ENCODE measurements at places on chromosomes 4 and X.

DNA sequence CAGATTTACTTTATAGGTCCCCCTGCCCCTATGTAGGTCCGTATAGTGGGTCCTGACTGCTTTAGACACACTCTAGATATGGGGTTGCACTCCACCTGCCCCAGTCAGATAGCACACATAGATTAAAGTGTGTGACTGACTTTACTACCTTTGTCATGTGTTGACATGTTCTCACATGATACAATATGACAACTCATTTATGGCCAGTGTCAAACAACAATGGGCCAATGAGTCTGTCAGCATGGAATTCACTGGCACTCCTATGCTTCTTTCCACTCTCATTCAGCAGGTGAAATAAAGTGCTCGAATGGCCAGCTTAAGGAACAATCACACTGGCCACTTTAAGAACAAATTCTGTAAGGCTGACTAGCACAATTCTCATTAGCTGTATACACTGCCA is 23.8 kb upstream of the FMR1NB start:
- DNase-seq = no peak

DNA sequence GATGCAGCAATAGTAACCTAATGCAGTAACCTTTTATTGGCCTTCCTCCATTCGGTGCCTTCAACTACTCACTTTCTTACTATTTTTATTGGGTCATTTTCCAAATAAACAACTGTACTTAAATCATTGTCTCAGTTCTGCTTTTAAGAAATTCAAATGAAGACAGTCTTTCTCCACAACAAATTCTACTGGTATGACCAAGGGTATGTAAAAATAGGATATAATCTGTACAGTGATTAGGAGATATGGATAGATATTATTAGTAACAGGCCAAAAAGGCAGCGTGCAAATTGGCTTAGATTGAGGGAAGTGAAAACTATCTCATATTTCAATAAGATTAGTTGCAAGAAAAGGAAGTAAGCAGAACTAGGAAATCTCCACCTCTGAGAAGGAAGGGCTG is 177.4 kb upstream of the PPP1R2C start:
- DNase-seq = no peak

DNA sequence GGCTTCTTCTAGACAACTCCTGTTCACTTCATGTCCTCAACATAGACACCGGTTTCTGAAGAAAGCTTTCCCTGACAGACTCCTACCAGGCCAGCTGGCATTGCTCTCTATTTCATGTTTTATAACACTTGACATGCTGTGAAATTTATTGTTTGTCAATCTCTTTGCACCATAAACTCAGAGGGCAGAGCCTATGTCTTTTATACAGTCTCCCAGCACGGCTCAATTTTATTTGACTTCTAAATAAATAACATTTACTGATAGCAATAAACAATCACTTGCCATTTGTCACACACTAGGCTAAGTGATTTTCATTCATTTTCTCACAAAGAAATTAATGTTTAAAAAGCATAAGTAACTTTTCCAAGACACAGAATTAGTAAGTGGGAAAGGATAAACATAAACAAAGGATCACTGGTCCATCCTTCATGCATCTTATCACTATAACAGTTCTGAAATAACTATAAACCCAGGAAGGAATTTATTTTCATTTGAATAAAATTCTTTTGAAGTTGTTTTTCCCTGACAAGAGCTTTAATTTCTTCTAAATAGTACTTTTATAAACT is 577.6 kb downstream of the TECRL start:
- DNase-seq = no peak

GRCh38 chr4:40056716-40057585 is at the start of gene N4BP2:
N4BP2 (plus strand) TSS chr4:40056850; CDS start chr4:40097341, 40,491 bp downstream.
- peak; percentile 85 for DNase-seq

DNA sequence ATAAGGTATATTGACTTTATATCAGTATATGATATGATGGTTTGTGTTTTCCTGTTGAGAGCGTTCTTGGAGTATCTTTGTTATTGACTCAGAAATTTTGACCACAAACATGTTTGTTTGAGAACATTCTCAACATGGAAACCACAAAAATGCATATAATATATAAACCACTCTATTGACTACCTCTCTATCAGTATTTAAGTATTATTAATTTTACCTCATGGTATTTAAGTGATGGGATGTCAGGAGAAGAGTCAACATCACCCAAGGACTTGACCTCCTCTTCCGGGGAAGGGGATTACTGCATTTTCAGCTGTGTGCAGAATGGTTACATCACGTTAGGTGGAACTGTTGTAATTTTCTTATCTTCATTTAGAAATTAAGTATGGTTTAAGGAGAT is 54.3 kb upstream of the PUDP start:
- DNase-seq = no peak

DNA sequence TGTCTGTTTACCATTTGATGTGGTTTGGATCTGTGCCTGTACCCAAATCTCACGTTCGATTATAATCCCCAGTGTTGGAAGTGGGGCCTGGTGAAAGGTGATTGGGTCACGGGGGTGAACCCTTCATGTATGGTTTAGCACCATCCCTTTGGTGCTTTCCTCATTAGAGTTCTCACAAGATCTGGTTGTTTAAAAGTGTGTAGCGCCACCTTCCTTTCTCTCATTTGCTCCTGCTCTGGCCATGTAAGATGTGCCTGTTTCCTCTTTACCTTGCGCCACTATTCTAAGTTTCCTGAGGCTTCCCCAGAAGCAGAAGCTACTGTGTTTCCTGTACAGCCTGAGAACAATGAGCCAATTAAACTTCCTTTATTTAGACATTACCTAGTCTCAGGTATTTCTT is 610.7 kb upstream of the ADGRL3 start:
- DNase-seq = no peak

DNA sequence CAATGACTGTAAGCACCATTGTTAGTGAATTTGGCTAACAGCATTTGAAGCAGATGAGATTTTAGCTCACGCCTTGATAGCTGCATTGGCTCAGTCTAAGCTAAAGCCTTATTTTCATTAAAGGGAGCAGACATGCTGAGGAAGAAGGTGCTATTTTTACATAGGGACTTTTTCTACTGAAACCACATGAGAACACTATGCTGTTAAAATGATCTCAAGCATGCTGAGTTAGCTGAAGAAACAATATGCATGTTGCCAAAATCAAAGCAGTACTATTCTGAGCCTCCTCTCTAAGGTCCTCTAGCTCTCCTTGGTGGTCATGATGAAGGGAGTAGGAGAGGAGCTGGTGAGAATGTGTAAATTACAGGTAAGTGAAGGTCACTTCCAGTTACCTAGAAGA is 134.4 kb upstream of the JADE1 start:
- DNase-seq = no peak

- no peak for DNase-seq
These were observed 33.8 kb downstream of the F8 start for GRCh38 chrX:154988719-154989118.

- no peak for DNase-seq
These were observed 9.9 kb downstream of the ZNF157 start for GRCh38 chrX:47380268-47380667.

- DNase-seq = no peak
These were observed 68.3 kb downstream of the AFAP1 start for GRCh38 chr4:7871356-7871755.

DNA sequence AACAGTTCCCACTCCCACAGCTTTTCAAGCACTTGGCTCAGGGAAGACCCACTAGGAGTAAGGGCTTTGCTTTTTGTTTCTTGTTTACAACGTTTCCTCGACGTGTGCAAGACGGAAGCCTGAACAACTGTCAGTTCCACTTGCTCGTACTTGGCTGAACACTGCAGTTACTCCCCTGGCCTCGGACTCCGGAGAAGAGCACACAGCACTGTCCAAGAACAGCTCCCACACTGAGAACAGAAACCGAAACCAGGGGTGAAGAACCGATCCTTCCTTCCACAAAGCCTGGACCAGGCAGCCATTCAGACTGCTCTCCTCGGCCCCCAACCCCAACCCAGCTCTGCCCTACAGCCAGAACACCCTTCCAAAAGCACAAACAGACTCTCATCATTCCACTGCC is 25.5 kb downstream of the IRF2 start:
- peak; percentile 85 for DNase-seq

DNA sequence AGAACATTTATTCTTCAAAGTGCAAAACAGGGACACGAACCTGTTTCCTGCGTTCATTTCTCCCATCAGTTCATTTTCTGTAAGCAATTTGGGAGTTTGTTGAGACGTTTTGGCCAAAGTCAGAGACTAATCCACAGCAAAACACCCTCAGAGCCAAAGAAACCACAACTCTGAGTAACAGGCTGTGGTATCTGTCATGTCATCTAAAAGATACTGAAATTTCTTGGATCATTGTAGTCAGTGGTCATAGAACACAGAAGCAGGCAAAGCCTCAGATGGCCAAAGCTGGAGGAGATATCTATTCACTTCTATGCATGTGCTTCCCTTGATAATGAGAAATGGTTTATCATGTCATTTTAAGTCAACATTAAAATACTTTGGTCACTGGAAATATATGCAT is 485.6 kb upstream of the GALNT7 start:
- DNase-seq = no peak

- no peak for DNase-seq
These were observed 68.7 kb downstream of the SORCS2 start for GRCh38 chr4:7261087-7261486.

DNA sequence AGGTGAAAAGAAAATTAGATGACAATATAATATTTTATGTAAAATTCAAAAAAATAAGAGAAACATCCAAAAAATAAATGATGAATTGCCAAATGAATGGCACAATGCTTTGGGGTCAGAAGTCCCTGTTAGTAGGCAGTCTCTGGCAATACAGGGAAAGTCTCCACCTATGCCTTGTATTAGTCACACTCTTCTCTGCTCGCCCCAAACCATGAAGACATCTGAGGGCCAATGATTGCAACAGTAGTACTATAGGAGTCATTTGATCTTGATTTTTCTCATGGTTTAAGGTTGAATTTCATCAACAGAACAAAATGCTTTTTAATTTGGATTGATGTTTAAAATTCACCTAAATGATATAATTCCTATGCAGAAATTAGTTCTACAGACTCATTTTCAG is 3.9 kb upstream of the PRSS12 start:
- DNase-seq = no peak

DNA sequence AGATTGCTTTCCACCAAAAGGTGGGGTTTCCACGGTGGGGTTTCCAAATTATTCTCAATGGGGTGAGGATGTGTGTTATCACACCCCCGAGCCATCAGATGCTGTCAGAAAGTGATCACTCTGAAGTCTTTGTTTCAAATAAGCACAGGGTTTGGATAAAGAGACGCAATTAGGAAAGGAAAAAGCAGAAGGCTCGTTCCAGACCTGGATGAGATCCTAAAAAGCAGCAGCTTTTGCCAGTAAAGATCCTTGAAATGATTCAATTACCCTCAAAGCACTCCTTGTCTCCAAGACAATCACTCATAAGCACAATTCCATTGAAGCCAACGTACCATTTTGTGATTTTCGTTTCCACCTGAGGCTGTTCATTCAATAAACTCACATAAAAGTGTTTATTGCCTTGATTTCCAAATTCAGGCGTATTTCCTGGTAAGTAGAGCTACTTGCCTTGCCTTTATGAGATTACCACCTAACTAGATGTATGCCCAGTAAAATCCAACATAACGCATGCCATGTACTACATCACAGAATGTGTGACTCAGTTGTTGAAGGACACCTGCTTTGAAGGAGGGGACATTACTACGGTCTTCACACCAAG is 5.2 kb downstream of the F11 start:
- DNase-seq = no peak

DNA sequence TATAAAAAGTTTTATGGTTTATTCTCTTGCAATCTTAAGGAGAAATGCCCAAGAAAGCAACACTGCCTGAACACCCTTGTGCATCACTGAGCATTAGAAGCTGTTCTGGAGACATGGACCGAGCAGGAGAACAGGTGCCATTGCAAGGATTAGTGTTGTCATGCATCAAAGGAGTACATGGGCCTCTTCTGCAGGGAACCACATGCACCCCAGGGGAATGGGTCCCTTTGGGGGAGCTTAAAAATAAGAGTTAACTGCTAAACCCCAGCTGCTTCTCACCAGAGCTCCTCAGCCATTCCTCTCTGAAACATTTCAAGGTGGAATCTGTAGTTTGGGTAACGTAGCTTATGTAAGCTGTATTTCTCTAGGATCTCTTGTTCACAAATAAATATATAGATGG is 353.0 kb upstream of the SLC7A11 start:
- DNase-seq = no peak

DNA sequence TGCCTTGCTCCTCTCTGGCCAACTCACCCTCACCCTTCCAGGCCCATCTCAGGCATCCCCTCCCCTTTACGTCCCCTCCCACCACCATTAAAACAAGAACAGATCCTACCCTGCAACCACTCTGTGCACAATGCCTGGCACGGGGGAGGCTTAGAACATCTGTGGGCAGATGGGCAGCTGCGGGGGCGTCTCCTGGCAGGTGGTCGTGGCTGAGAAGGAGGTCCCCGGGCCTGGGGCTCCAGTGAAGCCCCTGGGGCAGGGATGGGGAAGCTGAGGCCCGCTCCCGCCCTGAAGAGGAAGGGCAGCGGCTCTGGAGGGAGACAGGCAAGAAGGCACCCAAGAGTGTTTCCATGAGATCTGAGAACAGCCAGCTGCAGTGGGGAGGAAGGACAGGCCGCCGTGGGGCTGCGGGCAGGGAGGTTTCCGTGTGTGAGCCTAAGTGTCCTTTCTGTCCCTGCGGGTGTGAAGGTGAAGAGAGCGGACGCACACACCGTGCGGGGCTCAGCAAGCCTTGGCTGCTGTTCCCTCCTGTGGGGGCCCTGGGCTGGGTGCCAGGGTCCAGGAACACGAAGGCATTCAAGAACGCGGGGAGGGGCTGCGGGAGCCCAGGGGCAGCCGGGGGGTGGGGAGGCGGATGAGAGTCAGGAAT is 7.8 kb upstream of the TBC1D14 start:
- DNase-seq = no peak

DNA sequence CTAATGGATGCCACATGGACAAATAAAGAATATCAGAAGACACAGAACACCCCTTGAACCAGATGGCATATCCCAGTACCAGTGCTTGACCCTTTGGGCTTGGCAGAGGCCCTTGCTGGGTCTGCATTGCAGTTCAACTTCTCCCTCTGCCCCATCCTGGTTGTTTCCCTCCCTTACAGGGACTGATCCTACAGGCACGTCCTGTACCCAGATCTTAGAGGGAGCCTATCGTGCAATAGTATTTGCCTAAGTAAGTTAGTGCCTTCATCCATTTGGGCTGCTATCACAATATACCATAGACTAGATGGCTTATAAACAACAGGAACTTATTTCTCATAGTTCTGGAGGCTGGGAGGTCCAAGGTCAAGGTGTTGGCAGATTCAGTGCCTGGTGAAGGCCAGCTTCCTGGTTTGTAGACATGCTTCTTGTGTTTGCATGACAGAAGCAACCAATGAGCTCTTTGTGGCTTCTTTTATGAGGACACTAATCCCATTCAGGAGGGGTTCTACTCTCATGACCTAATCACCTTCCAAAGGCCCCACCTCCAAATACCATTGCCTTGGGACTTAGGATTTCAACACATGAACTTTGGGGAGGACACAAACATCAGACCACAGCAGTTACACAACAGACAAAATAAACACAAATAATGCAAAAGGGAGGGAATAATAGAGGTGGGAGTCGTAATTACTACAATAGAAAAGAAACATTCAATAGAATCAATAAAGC is 146.5 kb upstream of the MSX1 start:
- DNase-seq = no peak
